ENCODE measurements at places on chromosomes 1 and 21.
A peak's percentile ranks its signal among the peaks of the same experiment; 100 is the strongest.

- DNase-seq, result no peak
Measured at GRCh38 chr1:180742663-180743062, 110.8 kb downstream of the XPR1 start.

DNA sequence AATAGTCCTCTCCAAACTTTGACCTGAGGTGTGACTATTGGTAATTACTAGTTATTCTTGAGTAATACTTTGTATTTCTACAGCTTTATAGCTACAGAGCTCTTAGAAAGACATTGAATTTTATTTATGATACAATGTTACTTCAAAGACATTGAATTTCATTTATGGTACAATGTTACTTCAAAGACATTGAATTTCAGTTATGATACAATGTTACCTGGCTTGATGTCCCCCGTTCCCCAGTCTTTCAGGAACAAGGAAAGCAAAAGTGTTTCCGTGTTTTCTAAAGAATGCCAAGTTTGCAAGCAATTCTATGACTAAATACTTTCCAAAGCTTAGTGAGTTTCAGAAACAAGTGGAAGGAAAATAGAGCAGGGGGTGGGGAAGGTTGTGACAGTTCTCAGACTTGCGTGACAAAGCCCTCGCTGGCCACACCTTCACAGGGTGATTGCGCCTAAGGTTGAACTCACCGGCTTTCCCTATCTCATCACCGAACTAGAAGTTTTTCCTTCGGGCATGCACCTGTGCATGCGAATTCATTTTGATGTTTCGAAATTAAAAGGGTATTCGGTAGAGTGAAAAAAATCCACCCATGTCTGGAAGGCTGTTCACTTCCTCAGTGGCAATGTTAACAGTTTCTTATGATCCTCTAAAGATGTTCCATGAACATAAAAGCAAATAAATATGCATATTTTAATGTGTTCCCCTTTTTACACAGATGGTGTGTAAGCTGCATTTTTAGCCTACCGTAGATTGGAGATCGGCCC lies 909 bp upstream of the PAXBP1 start:
- no peak for DNase-seq

GRCh38 chr21:40964691-40965090 lies 117.7 kb upstream of the DSCAM start:
- DNase-seq, result no peak

DNA sequence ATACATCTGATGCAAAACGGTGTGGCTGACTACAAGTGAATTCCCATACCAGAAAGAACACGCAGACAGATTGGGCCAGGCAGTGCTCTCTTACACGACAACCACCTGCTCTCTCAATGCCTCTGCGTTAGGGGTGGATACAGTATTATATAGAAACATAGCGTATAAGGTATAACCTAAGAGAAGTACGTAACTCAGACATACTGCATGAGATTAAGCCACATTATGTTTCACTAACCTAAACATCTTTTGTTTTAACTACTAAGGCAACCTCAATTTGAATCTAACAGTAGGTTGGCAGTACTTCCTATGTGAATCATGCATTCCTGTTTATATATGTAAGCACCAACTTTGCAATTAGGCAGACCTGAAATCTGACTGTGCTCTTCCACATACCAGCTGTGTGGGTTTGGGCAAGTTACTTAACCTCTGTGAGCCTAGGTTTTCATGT lies 58.1 kb upstream of the COA6 start:
- peak; percentile 38 for DNase-seq

GRCh38 chr1:180916771-180917170 lies 4.1 kb downstream of the KIAA1614 start:
- DNase-seq, result no peak

DNA sequence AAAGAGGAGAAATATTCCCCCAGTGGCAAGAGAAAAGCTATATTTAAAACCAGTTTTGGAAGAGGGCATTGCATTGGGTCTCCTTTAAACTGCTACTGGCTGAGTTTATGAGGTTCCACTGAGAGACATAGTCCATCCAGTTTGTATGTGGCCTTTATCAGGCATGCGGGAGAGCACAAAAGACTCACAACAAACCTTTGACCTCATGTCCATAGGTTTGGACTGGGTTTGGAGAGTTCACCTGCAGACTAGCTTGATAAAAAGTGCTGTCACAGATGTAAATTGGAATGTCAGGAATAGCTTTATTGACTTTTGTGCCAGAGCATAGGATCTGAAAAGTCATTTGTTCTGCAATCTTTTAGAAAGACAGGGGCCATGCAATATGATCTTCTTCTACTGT lies 131.0 kb upstream of the NRIP1 start:
- DNase-seq, result no peak

DNA sequence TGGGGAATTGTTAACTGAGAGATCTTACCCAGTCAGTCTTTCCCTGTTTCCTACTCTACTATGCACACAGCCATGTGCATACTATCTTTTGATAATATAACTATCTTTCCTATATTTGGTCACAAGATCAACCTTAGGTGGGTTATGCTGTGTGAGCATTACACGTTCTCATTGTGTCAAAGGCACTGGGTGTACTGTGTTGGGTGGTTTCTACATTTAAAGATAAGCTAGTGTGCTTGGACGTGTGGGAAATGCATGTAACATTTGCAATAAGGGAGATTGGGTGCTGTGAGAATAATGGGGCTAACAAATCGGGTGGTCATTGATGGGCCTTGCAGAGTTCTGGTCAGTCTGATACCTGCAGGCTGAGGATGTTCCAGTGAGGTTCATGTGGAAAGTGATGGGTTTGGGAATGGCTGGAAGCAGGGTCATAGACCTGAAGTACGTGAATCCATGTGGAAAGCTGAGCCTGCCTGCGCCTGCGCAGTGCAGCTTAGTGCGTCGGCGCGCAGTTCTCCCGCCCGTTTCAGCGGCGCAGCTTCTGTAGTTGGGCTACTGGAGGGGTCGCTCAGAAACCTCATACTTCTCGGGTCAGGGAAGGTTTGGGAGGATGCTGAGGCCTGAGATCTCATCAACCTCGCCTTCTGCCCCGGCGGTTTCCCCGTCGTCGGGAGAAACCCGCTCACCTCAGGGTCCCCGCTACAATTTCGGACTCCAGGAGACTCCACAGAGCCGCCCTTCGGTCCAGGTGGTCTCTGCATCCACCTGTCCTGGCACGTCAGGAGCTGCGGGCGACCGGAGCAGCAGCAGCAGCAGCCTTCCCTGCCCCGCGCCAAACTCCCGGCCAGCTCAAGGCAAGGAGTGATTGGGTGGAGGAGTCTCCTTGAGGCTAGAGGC lies at the start of gene MSH4:
MSH4 (plus strand) TSS at position 507 of the 897 bp plus-strand sequence; CDS start at position 611, 104 bp downstream.
- no peak for DNase-seq

- DNase-seq, result no peak
Measured at GRCh38 chr21:45281411-45282282, 6.0 kb downstream of the POFUT2 start.

- DNase-seq, result no peak
Measured at GRCh38 chr1:46130606-46131005, 1.8 kb downstream of the PIK3R3 start.

DNA sequence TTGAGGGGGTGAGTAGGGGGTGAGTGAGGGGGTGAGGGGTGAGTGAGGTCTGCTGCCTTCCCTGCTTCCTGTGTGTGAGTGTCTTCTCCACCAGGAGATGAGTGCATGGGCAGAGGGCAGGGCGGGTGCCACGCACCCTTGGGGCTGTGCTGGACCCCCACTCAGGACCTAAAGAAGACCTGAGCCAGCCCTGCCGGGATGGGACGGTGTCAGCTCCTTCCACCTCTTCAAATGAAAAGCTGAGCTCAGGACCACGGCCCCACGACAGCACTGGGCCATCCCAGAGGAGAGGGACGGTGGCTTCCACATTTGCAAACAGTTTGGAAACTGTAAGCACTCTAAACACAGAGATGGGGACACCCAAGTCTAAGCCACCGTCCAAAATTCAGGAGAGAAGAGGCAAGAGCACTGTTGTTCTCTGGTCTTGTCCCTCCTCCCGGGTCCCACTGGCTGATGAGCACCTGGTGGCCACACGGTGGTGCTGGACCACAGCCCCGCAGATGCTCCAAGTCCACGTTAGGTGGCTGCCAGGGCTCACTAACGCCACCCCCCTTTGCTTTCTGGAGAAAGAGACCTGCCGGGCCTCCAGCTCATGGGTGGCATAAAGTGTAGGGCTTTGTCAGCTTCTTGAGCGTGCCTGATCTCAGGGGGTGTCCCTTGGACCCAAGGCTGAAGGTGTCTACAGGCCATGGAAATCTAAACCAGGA lies 32.1 kb downstream of the TMPRSS2 start:
- no peak for DNase-seq

DNA sequence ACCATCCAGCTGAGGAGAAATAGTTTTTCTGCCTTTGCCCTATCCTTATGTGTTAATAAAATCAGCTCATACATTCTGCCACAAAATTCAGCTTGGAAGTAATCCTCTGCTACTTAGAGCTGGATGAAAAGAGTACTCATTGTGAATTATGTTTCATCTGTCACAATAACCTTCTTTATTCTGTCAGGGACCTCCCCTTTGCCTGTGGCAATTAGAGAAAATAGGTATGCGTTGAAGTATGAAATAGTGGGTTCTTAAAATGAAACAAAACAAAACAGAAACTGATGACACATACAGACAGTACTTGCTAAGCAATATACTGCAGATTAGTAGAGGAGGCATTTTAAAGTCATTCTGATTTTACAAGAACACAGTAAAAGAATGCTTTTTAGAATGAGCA lies 578.5 kb downstream of the USP25 start:
- DNase-seq, result no peak

- no peak for DNase-seq
Measured at GRCh38 chr1:8671306-8671917, 146.0 kb downstream of the RERE start.

DNA sequence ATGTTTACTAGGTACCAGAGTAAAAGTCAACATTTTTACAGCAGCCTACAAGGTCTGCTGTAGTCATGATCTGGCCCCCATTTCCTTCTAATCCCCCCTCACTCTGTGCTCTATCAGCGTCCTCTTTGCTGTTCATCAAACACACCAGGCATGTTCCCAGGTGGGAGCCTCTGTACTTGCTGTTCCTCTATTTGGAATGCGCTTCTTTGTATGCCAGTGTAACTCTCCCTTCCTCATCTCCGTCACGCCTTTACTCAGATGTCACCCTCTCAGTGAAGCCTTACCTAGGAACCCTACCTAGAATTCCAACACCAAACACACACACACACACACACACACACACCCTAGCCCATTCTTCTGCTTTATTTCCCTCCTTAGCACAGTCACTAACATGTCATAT lies 21.0 kb downstream of the TP53BP2 start:
- no peak for DNase-seq

GRCh38 chr1:19274636-19275035 lies 13.9 kb downstream of the AKR7A3 start:
- no peak for DNase-seq

DNA sequence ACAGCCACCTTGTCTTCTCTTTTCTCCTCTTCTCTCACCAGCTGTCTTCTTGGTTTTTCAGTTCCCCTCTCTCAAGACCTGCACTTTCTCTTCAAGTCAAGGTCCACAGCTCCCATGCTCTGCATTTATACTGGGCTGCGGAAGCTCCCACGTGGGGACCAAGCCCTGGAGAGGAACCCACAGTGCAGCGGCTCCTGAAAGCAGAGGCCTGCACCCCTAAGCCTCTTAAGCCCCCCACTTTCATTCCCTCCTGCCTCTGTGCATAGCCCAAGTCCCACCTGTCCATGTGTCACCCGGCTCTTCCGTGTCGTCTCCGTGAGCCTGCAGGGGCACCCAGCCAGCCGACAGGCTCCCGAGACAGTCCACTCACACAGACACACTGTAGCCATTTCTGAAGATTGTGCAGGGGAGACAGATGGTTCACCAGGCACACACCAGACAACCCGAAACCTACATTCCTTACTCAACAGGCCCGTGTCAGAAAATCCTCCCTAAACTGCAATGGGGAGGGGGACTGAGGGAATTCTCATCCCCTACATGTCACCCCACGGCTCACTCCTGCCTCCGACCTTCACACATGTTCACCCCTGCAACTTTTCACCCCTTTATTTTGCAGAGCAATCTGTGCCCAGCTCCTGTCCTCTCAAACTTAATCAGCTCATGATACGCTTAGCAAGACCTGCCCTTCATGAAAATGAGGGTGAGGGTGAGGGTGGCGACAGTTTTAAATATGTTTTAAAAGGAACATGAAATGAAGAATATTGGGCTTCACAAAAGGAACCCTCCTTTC lies 6.3 kb downstream of the MX2 start:
- DNase-seq, result no peak

GRCh38 chr1:235883261-235883927 lies 16.7 kb upstream of the LYST start:
- peak; percentile 84 for DNase-seq

GRCh38 chr1:150281758-150282557 lies at the start of gene CIART:
Gene CIART, plus strand, starts transcription at chr1:150282554. Its CDS starts 714 bp downstream, at chr1:150283268.
- peak; percentile 98 for DNase-seq

GRCh38 chr21:43631411-43632107 lies 27.7 kb downstream of the HSF2BP start:
- DNase-seq, result no peak

DNA sequence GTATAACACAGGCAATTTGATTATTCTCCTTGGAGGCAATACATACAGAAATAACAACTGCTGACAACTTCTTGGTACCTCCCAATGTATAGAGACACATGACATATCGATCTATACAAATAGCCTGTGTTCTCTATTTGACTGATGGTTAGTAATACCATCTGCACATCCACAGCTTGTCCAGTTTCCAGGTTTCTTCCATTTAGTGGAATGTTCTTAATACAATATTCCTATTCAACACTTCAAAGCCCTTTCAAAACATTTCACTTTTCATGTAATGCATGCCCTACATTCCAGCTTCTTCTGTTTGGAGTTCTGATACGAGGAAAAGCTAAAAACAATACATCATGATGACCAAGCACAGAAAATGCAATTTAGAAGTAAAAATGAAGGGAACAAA lies 37.0 kb upstream of the GORAB start:
- no peak for DNase-seq

DNA sequence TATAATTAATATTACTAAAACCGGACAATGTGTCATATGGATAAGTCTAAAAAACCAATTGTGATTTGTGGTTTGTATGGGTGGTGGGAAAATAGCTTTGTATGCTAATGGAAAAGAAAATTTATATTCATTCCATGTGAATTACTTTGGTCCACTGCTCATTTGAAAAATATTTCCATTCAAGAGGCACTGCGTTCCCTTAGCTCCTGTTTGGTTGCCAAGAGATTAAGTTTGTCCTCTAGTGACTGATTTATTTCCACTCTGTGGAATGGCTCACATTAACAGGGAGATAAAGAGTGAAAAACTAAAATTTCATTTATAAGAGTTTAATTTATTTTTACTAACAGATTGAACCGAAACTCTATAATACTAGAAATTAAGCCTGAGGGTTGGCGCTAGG lies 744.1 kb upstream of the CHRM3 start:
- DNase-seq, result no peak

DNA sequence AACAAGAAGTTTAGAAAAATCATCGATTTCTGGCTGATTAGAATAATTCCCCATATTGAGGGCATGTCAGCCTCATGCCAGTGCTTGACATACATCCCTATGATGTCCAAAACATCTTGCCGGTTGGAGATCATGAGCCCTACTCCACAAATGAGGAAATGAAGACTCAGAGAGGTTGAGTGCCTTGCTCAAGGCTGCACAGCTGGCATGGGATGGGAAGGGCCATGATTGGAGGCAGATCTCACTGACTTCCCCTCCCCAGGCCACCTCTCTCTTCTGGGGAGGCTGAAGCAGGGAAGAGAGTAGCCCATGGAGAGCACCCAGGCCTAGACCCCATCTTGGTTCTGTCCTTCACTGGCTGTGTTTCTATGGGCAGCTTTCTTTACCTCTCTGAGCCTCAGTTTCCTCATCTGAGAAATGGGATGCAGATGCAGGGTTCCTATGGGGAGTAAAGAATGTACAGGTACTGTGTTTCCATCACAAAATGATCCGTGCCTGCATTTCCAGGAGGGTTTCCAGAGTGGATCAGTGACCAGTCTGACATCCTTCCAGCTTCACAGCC lies 145.7 kb downstream of the SYF2 start:
- no peak for DNase-seq

GRCh38 chr1:202807451-202807925 lies 733 bp downstream of the KDM5B start:
- no peak for DNase-seq

Data from kidney epithelial cell (primary cell).